ENCODE measurements at places on chromosomes 4 and X.
A peak's percentile ranks its signal among the peaks of the same experiment; 100 is the strongest.

- DNase-seq: peak; percentile 95
These were observed 599 bp downstream of the NUP54 start for GRCh38 chr4:76147454-76148141.

DNA sequence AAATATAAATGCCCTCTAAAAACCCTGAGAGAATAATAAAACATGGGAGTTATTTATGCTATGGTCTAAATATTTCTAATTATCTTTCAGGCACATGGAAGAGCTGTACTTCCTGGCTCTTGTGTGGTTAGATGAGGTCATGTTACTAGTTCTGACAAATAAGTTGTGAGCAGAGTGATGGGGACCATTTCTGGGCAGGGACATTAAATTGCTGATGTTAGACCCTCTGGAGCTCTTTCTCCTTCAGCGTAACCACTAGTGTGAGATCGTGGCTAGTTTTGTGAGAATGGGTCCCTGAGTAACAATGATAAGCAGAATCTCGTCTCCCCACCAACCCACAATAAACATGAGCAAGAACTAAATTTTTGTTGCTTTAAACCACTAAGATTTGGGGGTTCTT lies 108.0 kb downstream of the MAML3 start:
- DNase-seq: peak; percentile 25

GRCh38 chr4:17370818-17371217 lies 141.1 kb downstream of the QDPR start:
- no peak for DNase-seq

DNA sequence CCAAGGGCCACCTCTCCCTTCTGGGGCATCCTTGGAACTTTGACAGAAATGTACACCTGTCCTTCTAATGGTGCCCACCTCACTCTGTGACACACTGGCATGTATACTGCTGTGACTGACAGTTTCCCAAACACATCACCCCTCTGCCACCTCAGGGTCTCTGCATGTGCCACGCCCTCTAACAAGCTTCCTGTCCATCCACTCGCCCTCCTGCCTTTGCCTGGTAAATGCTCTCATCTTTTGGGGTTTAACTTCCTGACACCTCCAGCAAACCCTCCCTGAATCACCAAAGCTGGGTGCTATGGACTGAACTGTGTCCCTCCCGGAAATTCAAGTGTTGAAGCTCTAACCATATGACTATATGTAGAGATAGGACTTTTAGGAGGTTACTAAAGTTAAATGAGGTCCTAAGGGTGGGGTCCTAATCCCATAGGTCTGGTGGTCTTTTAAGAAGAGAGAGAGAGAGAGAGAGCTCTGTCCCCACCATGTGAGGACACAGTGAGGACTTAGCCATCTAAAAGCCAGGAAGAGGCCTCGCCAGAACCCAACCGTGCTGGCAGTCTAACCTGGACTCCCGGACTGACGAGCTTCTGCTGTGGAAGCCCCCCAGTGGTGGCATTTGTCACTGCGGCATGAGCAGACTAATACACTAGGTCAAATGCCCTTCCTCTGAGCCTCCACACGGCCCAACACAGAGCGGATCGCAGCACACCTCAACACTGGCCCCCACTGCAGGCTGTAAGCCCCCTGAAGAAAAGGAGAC lies 95.6 kb downstream of the AFAP1 start:
- DNase-seq: peak; percentile 37

GRCh38 chrX:20181598-20182329 lies 40.1 kb upstream of the EIF1AX start:
- no peak for DNase-seq

GRCh38 chr4:45353161-45353560 lies 626.8 kb upstream of the GNPDA2 start:
- DNase-seq: no peak

DNA sequence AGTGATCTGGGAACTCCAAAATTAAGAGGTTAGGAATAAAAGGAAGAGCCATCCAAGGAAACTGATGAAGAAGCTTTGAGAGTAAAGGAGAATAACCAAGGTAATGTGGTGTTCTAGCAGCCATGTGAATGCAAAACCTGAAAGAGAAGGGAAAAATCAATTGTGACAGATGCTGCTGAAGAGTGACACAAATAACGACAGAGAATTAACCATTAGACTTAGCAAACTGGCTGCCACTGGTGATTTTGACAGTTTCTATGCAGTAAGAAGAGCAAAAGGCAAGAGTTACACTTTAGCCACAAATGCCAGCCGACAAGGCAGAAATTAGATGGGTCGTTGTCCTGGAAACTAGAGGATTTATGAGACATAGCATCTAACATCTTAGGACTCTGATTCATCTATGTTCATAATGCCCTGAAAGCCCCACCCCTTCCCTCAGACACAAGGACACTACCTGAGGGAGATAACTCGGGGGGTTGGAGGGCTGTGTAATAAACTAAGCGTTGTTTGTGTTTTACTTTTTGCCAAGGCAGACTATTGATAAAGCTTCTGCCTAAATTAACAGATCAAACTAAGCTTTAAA lies 13.0 kb upstream of the TMEM144 start:
- DNase-seq: no peak

DNA sequence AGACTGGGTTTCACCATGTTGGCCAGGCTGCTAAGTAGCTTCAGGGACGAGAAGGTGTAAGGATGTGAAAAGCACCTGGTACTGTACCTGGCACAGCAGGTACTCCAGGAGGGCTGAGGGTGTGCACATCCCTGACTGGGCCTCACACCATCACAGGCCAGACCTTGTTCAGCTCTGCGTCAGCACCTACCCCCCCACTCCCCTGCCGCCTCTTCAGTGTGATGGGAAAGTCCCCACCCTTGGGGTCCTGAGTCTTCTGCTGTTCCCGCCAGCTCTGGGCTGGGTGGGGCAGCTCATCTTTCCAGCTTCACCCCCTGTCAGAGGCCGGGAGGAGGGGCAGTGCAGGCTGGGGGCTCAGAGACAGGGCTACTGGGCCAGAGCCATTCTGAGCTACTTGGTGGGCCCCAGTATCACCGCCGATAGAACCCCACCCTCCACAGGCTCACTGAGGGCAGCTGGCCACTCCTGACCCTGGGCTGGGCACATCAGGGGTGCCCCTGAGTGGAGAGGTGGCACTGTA lies 6.7 kb upstream of the SH3BP2 start:
- no peak for DNase-seq

DNA sequence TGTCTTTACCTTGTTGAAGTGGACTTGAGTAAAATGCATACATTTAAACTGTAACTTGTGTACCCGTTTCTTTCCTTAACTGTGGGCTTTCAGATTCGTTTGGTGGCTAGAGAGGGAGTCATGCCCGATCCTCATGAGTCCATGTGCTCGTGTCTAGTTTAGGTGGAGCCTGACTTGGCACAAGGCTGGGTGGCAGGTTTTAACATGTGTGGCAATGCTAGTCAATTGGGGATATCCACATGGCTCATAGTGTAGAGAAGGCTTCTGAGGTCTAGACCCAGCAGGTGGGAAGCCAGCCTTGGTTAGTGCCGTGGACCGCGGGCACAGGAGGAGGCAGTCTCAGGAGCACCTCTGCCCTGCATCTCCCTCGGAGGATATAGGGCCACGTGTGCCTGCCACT lies 48.5 kb upstream of the CLCN4 start:
- peak; percentile 87 for DNase-seq

DNA sequence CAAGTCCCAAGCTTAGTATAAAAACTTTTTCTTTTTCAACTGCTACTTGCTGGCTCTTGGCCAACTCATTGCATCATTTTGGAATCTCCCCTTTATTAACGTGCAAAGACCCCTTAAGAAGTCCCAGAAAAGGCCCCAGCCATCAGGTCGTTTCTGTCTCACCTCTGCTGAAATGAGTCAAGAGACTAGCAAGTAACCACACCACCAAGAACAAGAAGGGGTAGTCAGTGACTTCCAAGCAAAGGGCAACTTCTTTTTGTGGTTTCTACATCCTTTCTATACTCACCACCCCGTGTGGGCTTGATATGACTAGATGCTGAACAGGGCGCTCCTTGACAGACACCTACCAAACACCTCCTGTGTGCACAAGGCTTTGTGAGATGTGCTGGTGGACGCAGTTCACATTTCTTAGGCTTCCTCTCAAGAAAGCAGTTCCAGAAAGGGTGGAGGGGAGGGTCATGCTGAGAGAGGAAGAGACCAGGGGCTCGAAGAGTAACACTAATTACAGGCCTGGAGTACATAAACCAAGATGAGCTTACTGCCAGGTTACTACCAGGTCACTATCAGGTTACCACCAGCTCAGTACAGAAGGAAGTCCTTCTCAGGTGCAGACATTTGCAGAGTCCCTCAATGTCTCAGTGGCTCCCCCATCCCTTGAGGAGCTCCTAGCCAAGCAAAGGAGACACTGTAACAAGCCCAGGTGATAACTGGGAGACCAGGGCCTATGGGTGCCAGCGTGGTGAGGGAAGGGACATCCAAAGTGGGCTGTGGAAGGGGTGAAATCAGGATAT lies 19.3 kb downstream of the JAKMIP1 start:
- DNase-seq: peak; percentile 6

- DNase-seq: no peak
These were observed 16.8 kb downstream of the POLR2B start for GRCh38 chr4:56995525-56995924.

DNA sequence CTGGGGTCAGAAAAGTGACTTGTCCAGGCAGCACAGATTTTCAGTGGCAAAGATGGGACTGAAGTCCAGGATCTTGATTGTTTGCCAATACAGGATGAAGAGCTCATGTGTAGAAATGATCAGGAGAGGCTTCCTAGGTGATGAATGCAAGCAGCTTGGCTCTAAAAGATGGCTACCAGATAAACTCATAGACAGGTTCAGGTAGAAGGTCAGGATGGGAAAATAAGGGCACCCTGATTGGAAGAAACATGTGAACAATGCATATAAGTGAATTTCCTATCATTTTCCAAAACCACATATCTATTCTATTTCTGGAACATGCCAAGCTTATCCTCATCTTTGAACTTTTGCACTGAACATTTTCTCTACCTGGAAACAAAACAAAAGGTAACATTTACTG lies 87.7 kb downstream of the FAM13A start:
- peak; percentile 54 for DNase-seq

DNA sequence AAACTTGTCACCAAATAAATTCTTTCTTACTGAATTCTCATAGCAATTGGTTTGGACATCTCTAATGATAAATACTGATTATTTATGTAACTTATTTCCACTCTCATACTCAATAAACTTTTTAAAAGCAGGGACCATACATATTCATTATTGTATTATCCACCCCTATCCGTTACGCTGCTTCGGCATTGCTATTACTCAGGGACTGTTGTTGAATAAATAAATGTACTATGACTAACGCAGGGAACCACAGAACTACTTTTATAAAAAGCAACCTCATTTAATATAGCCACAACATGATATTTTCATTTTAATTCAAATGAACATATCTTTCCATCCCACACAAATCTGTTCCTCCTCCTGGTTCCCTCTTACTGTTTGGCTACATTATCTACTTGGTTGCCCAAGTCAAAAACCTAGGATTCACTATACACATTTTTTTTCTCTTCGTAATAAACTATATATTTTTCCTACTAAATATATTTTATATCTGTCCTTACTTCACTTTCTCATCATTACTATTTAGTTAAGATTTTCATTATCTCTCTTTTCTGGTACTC lies 14.9 kb upstream of the ANKRD50 start:
- no peak for DNase-seq

DNA sequence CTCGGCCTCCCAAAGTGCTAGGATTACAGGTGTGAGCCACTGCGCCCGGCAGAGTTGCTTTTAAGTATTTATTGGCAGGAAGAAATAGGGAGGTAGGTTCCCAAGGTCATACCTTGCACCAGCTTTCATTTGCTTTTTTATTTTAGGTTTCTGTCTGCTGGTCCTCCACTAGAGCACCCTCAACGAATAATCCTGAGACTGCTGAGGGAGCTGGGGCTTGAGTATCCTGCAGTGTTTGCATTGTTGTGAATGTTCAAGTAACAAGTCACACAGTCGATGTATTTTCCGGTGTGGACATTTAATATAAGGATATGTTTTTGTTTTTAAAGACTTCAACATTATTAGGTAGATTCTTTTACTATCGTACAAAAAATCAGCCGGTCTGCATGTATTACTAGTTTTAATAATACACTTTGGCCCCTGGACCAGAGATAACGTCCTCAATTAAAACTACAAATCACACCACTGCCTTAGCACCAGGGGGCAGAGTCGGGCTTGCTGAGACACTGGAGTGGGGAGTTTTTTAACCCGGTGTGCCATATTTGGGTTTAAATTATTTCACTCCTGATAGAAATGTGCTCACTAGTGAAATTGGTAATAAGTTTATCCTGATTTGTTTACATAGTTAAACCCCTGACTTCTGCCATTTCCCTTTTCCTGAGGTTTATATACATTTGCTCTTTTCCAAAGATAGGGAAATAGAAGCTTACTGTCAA lies 11.6 kb downstream of the SMIM20 start:
- DNase-seq: peak; percentile 71

GRCh38 chr4:184395971-184396391 lies 78.4 kb downstream of the IRF2 start:
- DNase-seq: no peak

DNA sequence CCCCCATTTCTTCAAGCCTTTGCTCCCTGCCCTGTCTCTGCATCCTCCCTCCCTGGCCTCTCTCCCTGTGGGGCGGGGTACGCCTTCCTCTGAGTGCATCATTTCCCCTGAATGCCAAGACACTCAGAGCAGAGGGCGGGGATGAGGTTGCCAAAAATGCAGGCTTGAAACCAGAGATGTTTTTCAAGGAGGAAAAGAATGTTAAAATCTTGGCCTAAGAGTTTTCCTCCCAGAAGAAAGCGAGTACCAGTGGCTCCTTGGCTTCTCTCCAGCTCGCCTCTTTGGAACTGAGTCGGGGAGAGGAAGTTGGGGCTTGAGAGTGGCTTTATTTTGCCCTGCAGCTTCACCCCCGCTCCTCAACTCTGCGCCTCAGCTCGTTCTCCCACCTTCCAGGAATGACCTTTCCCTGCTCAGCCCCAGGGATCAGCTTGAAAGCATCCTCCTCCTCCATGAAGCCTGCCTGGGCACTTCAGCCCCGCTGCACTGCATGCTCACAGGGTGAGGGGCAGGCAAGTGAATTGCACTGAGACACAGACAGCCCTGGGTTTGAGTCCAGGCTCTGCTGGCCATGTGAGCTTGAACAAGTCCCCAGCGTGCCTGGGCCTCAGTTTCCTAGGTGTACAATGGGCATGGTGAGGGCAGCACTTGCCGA lies 57.5 kb upstream of the SORCS2 start:
- no peak for DNase-seq

DNA sequence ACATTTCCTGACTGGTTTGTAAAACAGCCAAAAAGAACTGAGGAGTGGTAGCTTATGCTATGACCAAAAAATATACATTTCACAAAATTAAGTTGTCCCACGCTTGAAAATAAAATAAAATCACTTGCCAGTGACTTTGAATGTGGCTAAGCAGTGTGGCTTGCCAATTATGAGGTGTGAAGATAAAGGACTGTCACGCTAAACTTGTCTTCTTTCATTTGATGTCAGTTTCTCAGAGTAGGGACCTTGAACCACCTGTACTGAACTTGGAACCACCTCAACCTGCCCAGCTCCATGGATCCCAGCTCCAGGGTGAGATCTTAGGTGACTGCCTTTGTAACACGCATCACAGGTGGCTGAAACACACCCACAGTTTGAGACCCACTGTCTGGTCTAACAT lies 113.7 kb upstream of the TBL1X start:
- no peak for DNase-seq

GRCh38 chr4:16154451-16154850 lies 70.6 kb upstream of the PROM1 start:
- no peak for DNase-seq
